ENCODE measurements at places on chromosomes 1 and 21.
A peak's percentile ranks its signal among the peaks of the same experiment; 100 is the strongest.

DNA sequence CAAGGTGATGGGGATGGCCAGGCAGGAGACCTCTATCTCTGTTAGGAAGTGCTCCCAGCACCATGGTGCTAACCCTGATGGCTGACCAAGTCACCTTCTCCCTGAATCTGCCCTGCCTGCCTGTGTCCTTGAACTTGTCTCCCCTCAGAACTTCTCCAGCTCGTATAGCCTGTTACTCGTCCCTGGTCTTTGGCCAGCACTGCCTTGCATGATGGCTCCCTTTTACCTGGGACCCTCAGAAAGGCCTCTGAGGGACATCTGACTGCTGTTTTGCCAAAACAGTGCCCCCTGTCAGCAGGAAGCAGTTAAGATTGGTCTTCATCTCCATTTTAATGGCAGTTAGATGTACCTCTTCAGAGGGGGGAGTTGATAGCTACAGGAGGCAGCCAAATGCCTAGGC lies 148.3 kb downstream of the RHOU start:
- DNase-seq, result no peak

GRCh38 chr1:206814716-206815341 lies 42.5 kb upstream of the IL10 start:
- peak; percentile 33 for DNase-seq

DNA sequence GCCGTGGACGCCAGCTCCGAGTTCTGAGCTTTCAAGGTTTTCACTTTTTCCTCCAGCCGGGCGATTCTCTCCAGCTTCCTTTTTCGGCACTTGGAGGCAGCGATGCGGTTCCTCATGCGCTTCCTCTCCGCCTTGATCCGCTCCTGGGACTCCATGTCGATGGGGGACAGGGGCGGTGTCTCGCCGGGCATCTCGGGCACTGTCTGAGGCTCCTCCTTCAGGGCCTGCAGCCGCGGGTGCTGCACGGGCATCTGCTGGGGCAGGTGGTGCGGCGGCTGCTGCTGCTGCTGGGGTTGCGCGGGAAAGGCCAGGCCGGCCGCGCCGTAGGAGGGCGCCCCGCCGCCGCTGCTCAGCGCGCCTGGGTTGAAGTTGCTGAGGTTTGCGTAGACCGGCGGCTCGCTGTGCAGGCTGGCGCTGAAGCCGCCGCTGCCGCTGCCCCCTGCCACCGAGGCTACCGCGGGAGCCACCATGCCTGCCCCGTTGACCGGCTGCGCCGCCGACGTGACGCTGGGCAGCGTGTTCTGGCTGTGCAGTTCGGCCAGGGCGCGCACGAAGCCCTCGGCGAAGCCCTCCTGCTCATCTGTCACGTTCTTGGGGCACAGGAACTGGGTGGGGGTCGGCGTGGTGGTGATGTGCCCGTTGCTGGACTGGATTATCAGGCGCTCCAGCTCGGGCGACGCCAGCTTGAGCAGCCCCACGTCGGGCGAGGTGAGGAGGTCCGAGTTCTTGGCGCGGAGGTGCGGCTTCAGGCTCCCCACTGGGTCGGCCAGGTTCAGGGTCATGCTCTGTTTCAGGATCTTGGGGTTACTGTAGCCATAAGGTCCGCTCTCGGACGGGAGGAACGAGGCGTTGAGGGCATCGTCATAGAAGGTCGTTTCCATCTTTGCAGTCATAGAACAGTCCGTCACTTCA lies 1.4 kb downstream of the JUN start:
- peak; percentile 85 for DNase-seq

DNA sequence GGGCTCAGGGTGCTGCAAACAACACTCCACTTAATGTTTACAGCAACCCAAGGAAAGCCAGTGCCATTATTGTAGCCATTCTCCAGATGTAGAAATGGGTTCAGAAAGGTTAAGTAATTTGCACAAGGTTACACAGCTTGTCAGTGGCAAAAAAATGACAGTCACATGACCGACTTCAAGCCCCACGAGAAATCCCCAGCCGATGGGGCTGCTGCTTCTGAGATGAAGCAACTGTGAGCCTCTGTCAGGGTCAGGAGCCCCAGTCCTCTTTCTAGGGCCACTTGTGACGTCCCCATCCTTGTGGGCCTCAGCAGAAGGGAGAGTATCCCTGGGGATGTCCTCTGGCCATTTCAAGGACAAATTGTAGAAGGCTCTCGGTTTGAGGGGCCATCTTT lies 54.8 kb downstream of the EDN2 start:
- no peak for DNase-seq

GRCh38 chr1:29875557-29876028 lies 639.3 kb downstream of the PTPRU start:
- DNase-seq, result peak; percentile 32

DNA sequence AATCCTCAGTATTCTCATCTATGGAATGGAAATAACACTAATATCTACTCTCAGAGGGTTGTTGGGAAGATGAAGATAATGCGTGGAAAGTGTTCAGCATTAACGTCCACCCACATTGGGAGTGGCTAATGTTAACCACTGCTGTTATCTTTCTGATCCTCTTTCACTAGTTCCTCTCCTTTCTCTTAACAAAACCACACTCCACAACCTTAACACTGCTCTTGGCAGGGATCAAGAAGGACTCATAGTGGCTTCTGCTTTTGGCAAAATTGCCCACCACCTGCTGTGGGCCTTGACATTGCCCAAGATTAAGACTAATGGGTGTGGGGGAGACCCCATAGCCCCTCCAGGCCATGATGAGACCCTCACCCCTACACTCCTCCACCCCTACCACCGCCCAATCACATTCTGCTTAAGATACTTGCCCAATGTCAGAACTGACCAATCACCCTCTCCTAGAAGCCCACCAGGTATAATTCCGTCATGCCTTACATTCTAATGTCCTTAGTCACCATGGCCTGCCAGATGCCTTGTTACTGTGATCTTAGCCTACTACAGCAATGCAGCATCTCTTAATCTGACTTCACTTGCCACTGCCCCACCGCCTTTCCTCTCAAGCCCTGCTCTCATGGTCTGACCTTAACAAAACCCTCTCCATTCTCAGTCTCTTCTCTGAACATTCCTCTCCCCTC lies 27.1 kb downstream of the DHCR24 start:
- peak; percentile 19 for DNase-seq

DNA sequence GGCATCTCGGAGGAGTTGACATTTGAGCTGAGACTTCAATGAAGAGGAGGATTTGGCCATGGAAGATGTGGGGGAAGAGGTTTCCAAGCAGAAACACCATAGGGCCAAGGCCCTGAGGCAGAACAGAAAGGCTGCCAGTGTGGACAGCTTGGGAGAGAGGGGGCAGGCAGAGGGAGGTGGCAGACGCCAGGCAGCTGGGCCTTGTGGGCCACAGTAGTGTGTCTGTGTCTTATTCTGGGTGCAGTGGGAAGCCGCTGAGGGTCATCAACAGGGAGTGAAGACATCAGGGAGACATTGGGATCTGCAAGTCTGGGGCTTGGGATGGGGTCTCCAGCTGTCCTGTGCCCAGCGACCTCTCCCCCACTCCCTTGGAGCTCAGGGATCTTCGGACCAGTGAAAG lies 96.8 kb downstream of the LACTBL1 start:
- no peak for DNase-seq

- peak; percentile 26 for DNase-seq
Measured at GRCh38 chr1:42970143-42970542, 11.5 kb upstream of the SLC2A1 start.

DNA sequence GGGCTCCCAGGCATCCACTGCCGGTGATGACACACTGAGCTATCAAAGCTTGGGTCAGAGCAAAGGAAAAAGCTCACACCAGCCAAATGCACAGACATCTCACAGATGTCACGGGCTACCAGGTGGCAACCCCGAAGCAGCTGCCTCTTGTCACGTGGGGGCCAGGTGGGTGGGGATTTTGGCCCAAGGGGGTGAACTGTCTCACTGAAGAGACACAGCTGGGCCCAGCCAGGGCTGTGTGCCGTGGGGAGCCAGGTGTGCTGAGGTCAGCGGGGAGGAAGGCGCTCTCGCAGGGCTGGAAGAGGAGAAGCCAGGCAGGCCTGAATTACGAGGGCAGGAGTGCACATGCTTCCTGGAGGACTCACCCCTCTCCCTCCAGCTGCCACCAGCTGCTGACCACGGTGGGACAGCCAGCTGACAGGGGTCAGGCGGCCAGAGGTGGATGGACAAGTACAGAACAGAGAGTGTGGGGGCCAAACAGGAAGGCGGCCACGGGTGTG lies 32.4 kb downstream of the KCNN3 start:
- no peak for DNase-seq

DNA sequence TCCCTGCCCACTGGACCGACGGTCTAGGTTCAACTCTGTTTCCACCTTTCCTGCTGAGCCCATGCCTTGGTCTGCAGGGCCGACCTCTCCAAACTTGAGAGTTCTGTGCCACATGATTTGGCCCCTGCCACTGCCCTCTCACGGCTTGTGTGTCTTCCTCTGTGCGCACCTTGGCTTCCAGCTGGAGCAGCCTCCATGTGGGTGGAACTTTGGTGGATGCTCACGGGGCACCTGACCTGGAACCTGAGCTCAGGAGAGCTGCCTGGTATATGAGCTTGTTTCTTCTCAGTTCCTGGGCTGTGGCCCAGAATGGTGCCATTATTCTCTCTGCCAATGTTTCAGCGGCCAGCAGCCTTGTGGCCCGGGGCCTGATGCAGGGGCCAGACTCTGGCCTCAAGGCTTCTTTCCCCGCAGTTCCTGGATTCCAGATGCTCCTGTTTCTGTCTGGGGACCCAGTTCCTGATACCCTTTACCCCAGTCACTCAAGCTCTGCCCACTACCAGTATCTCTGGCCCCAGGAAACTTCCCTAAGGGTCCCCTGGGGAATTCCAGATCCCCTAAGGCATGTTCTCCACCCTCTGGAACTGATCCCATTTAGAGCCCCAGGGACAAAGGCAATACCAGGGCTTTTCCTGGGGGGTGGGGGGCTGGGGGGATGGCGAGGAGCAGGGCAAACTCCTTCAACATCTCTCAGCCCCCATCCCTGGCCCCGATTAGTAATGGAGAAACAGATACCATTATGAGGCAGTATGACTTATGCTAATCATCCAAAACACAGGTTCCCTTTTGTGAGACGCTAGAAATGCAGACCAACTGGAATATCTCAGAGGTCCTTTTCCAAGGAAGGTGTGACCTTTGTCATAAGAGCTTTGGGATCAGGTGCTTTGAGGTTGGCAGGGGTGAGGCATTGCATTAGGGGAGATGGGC lies 11.1 kb downstream of the QSOX1 start:
- DNase-seq, result no peak

DNA sequence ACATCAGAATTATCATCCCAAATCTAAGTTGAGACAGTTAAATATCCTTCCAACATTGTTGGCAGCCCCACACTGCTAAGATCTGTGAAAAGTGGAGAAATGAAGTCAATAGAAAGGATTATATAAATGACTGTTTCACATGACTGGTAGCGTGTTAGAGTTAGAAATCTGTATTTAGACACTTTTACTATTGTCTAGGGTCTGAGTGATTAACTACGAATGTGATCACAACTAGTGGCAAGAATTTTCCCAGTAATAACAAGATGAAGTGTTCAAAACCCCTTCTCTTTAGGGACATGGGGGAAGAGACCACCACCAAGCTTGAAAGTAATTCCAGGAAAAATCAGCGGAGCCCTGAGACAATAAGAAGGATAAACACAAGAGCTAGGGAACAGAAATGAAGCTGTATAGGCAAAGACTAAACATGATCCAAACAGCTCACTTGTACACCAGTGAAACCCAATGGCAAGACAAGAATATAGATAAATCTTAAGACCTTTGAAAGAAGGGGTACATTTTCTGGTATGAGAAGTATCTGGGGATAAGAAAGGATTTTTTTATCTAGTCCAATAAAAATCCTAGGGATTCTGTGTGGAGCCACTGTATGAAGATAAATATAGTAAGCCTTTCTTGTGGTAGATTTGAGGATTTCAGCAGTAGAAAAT lies 646.6 kb upstream of the USP24 start:
- DNase-seq, result no peak

GRCh38 chr1:234507626-234508387 lies 28.8 kb upstream of the TARBP1 start:
- DNase-seq, result no peak

DNA sequence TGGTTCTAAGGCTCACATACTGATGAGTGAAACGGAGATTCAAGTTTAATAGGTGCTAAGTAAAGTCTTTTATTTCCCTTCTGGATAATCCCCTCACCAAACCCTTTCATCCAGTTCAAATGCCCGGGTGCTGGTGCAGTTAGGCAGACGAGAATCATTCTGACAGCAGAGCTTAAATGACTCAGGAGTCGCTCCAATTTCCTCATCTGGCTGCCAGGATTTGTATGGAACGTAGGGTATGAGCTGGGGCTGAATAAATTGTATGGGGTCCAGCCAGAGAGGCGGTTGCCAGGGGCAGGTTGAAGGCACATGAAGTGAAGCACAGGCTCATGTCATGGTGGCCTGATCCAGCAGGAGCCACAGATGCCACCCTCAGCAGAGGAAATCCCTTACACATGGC lies 76.0 kb downstream of the PAPPA2 start:
- no peak for DNase-seq

- DNase-seq, result peak; percentile 69
Measured at GRCh38 chr1:247421074-247421473, 5.1 kb downstream of the NLRP3 start.

- DNase-seq, result no peak
Measured at GRCh38 chr1:216325946-216326345, 97.3 kb downstream of the USH2A start.

DNA sequence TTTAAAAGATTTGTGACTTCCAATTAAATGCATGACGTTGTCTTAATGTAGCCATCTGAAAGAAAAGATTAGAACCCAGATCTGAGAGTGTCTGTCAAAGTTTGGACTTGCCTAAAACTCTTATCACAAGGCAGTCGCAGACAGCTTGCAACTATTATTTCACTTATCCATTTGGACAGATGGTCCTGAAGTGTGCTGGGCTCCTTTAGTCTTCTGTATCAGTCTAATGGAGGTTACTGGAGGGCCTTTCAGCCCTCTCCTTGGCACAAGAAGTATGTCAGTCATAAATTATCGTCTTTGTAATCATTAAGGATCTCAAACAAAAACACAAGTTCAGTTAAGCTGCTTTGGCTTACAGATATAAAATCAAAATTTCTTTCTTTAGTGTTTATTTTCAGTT lies 15.5 kb downstream of the PROX1 start:
- DNase-seq, result no peak

GRCh38 chr1:24169286-24169685 lies 17.8 kb downstream of the IFNLR1 start:
- no peak for DNase-seq

- no peak for DNase-seq
Measured at GRCh38 chr1:72324451-72324850, 42.1 kb upstream of the NEGR1 start.

DNA sequence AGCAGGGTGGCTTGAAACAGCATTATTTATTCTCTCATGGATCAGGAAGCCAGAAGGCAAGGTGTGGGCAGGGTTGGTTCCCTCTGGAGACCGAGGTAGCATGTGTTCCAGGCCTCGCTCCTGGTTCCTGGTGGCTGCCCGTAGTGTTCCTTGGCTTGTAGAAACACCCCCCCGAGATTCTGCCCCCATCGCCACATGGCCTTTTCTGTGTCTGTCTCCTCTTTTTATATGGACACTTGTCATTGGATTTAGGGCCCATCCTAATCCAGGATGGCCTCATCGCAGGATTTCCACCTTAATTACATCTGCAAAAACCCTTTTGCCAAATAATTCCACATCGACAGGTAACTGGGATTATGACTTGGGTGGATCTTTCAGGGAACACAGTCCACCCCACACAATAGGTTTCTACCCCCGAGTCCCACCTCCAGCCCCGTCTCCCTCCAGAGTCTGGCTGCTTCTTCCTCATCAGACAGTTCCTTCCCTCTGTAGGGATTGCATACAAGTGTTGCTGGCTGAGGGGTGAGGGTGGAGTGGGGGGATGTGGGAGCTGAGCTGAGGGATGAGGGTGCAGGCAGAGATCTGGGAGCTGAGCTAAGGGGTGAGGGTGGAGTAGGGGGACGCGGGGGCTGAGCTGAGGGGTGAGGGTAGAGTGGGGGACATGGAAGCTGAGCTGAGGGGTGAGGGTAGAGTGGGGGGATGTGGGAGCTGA lies 12.3 kb upstream of the NPHP4 start:
- DNase-seq, result peak; percentile 11

All from suppressor macrophage (primary cell).